ENCODE measurements at places on chromosomes 2 and 18.
A peak's percentile ranks its signal among the peaks of the same experiment; 100 is the strongest.

DNA sequence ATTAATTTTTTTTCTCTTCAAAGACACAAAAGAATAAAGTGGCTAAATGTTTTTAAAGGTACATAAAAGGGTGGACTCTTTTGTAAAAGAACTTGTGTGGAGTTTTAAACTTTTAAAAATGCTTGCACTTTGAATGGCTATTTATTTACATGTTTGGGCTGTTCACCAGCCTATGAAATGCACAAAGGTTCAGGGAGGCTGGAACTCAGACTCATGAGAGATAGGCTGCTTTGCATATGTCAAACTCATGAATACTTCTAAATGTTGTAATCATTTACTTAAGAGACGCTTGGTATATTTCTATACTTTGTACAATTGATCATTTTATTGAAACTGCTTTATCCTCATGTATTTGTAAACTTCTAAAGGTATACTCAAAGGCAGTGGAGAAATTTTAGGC, 79.9 kb downstream of the ZEB2 start:
- no peak for DNase-seq

GRCh38 chr2:13050764-13051163, 334.0 kb downstream of the TRIB2 start:
- DNase-seq: no peak

DNA sequence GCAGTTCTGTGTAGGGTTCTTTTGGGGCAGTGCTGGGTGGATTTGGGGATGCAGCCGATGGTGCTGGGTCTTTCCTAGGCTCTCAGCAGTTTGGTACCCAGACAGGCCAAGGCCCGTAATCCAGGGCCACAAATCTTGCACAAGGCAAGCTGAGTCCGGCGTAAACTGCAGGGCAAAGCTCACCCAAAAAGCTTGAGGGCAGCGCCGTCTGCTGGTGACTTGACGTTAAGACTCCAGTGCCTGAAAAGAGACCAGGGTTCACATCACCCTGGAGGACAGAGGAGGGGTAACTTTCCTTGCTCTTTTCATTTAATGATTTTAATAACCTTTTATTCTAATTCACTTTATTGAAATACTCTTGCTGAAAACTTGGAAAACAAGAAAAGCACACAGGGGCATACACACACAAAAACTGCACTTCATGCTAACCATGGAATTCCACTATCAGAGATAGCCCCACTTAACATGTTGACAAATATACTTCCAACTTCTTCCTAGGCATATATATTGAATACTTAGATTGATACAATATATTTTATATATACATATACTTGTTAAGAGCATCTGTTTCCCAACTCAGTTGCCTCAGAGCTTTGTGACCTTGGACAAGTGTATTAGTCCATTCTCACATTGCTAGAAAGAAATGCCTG, 38.9 kb downstream of the CNGA3 start:
- peak; percentile 46 for DNase-seq

- DNase-seq: no peak
These were observed 107.4 kb downstream of the CPO start for GRCh38 chr2:207046724-207047123.

- DNase-seq: no peak
These were observed 722.5 kb downstream of the SOCS6 start for GRCh38 chr18:71011389-71011788.

GRCh38 chr2:228037915-228038314, 143.6 kb downstream of the SPHKAP start:
- no peak for DNase-seq

- no peak for DNase-seq
These were observed 582.6 kb downstream of the NRXN1 start for GRCh38 chr2:50449306-50449705.

- DNase-seq: no peak
These were observed 99.2 kb downstream of the RAPGEF4 start for GRCh38 chr2:172834881-172835280.

- no peak for DNase-seq
These were observed 32.7 kb downstream of the CTLA4 start for GRCh38 chr2:203900253-203900652.

GRCh38 chr2:161576421-161576820, 47.8 kb upstream of the SLC4A10 start:
- no peak for DNase-seq

GRCh38 chr2:62568983-62569837, 63.2 kb upstream of the TMEM17 start:
- no peak for DNase-seq

- DNase-seq: no peak
These were observed 1.6 kb upstream of the RHOB start for GRCh38 chr2:20444993-20445910.

DNA sequence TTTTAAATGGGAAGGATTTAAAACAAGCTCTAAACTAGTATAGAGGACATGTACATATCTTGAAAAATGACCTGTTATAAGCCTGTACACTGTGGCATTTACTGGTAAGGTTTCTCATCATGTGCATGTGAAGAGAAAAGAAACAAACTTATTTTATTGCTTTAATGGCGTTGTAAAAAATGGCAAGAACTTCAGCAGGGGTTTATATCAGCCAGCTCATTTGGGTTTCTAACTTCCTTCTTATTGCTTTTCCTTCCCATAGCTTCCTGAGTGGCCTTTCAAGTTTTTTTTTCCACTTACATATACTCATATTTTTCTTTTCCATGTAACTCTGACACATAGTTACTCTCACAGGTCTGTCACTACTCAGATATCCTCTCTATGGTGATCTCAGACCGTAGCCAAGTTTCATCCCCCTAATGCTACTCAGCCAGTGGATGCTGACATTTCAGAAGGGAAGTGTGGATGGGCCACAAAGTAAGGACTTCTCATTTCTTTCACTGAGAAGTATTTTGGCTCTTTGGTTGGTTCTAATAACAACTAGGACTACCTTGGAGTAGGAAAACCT, 198.2 kb downstream of the PARD3B start:
- DNase-seq: no peak

DNA sequence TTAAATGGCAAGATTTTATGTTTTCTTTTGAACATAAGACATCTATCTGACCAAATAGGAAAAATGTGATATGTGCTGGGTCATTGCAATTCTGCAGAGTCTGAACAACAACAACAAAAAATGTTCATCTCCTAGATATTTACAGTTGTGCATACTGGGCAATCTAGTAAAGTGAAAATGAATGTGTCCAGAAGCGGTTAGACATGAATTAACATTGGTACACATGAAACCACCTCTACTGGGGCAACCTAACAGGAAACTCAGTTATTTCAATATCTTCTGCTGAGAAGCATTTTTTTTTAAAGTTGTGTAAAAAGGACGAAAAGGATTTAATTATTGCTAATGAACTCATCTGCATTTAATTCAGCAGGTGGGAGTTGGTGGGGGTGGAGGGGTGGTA, 76.9 kb downstream of the DHRS9 start:
- DNase-seq: no peak

- DNase-seq: no peak
These were observed 8.8 kb upstream of the POMC start for GRCh38 chr2:25177211-25177611.

DNA sequence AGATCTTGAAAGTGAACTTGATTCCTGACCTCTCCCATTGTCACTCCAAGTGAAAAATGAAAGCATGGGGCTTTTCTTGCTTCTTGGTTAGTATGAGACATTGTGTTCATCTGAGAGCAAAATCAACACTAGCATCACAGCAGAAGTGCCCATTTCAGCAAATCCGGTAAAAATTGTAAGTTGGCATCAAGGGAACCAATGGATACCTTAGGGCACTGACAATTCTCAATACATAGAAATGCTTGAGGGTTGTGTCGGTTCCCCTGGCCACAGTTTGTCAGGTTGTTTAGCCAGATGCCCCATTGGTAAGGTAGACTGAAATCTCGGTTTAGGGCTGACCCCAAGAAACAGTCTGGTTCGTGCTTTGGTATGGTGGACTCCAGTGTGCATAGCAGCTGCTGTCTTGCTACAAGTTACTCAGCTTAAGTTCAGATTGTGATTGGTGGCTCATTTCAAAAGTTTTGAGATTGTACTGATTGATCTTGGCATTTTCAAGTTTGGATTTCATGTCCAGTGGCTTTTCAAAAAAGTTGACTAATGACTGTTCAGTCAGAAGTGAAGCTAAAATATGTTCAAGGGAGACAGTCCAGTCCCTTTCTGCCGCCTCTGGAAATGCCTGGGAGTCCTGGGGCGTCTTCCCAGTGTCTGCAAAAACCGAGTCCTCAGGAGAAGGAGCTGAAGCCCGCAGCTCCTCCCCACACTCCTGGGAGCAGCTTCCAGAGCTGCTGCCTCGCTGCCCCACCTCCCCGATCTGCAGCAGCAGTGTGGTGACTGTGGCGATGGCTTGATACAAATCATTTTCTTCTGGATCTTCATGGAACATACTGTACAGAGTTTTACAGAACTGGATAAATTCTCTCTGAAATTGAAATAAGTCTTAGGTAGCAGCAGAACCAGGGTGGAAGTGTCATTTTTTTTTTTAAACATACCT, 5.6 kb downstream of the RPL31 start:
- DNase-seq: no peak

DNA sequence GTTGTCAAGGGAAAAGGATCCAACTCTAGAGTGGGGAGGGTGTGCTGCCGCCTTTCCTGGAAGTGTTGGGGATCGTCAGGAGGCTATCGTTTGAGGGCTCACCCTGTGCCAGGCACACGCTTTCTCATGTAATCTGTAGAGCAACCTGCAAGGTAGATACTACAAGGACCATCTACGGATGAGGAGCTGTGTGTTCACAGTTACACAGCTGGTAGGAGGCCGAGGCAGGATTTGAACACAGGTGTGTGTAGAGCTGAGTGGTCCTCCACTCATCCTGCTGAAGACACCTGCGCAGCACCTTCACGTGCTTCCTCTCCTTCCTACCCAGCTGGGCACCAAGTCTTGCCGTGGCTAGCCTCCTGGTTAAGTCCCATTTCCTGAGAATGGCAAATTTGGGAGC, 68.3 kb downstream of the MARCO start:
- no peak for DNase-seq

- DNase-seq: no peak
These were observed at the start of gene SCYGR4 for GRCh38 chr2:227617316-227618230. TSS of gene SCYGR4 (plus strand) at chr2:227617498. CDS start at chr2:227617498, 0 bp downstream.

DNA sequence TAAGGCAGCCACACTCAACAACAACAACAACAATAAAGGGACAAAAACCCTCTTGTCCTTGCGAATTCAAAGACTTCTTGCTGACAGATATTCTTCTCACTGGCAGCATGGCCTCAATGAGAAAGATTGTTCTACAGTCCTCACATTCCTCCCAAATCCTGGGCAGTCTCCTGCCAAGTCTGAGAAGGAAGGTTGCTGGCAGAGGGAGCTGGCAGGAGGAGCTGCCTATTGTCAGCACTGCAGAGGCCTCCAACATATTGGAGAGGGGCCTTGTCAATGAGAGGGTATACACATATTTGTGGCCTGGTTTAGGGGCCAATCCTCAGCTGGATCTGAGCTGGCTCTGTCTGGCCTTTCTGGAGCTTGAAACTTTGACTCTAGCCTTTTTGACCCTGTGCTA, 63.5 kb downstream of the LAMA3 start:
- no peak for DNase-seq

GRCh38 chr2:189848276-189848675, 64.0 kb downstream of the PMS1 start:
- no peak for DNase-seq

DNA sequence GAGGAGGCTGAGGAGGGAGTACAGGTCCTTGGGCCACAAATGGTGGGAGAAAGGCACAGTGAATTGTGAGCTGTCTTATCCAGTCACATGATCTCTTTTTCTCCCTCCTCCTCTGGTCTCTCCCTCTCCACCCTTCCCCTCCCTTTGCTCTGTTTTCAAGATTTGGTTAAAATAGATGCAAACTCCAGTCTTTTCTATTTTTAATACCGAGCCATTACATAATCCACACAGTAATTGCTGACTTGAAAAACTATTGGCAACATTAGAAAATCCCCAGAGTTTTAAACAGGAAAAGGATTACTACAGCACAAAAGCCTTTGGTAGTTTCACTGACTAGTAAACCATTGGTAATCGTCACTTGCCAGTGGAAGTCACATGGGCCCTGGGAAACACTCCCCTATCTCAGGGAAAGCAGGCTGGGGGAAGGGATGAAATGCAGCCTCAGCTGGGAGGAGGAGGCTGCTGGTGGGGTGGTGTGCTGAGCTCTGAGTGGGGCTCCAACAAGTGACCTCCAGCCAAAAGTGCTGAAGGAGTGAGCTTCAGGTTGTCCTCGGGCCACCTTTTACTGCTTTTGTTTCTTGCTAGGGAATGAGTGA, 57.4 kb upstream of the PCBP1 start:
- no peak for DNase-seq

DNA sequence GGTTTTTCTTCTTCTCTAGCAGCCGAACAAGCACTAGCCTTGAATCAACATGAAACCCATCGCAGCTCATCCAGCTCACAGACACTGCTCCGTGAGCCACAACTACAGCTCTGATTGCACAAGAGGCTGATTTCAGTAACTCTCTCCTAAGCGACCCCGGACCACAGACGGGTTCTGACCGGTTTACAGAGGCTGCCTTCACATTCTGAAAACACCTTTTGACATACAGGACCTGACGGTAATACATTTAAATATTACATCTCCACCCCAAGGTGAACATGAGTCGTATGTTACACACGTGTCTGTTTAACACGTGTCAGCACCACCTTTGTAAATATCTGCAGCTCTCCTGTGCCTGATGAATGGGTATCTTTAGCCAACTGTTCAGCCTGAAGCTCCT, 120.7 kb downstream of the TMEM18 start:
- no peak for DNase-seq

DNA sequence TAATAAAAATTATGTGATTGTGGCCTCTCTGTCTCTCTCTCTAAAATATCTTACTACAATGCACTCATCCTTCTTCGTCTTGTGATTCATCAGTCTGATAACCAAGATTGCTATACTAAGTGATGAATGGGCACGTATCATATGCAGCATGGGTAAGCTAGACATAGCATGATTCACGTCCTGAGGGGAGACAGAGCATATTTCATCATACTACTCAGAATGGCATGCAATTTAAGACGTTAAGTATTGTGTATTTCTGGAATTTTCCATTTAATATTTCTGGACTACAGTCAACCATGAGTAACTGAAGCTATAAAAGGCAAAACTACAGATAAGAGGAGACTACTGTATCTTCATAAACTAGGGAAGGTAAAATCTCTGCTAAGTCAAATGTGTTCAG, 97.0 kb upstream of the CD226 start:
- no peak for DNase-seq

DNA sequence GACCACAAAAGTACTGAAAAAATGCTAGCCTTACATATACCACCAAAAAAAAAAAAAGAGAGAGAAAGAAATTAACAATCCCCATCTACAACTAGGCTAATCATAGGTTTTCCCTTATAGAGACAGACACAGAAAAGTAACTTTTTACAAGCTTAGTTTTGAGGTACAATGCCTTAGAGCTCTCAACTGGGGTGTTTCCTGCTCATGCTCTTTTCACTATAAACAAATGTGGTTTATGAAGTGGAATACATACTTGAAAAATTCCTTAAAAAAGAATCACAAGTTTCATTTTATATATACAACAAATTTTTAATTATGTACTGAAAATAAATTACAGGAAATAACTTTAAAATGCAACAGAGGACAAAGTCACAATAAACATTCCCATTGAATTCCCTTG, 82.5 kb downstream of the ATL2 start:
- DNase-seq: no peak

Data from effector CD8-positive, alpha-beta T cell (primary cell).